ENCODE measurements at places on chromosomes 13 and 19. TPM values are rescaled to one million over a fixed set of nuclear protein-coding genes. Genes with fewer than 3 reads are reported as not detected.

The SHISA7 gene
- total RNA-seq, result not detected

The SPRY2 gene
- 3.1 TPM for total RNA-seq

The PSG2 gene
- not detected for total RNA-seq

The ABCC4 gene
- 11.8 TPM for total RNA-seq

The FCGBP gene
- total RNA-seq, result 4.7 TPM

The EFNB2 gene
- total RNA-seq, result 0.21 TPM

The BICRA gene
- 21.9 TPM for total RNA-seq

The CGB2 gene
- not detected for total RNA-seq

The CLEC11A gene
- 3.8 TPM for total RNA-seq

The ZSWIM4 gene
- 1.5 TPM for total RNA-seq

The EID2B gene
- total RNA-seq, result 6.0 TPM

The GDF15 gene
- total RNA-seq, result not detected

The ZNF587B gene
- 25.5 TPM for total RNA-seq

The LRRC63 gene
- 0.21 TPM for total RNA-seq
